ENCODE measurements at places on chromosomes 2 and 18.

DNA sequence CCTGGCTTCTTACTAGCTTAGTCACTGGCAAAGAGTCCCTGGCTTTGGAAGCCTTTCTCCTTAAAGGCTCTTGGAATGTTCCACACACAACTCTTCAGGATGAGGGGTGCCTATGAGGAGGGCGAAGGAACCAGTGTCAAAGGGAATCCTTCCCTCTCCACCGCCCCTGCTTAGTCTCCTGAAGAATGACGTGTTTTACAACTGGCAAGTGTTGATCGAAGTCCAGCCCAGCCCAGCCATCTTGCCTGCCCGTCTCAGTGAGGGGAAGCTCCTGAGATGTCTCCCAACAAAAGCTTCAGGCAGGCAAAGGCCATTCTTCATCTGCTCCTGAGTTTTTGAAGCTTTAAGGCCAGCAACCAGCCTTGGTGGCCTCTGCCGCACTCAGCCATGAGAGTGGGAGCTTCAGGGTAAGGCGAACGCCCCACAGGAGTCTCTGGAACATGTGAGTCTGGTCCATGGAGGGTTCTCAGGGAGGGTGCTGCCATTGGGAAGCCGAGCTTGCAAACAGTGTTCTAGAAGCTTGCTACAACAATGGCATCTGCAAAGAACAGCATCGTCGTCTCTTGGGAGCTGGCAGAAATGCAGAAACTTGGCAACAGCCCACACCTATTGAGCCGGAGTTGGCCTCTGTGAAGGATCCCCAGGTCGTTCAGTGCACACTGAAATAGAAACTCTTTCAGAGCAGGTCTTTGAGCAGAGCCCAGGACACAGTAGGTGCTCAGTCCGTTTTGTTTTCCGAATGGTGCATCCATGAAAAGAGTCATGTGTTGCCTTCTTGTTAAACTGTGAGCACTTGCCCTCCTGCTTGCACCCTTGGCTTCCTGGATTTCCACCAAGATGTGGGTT lies 220.7 kb downstream of the SEPTIN10 start:
- DNase-seq, result no peak

GRCh38 chr2:120763931-120764330 lies 28.3 kb downstream of the GLI2 start:
- DNase-seq, result no peak

GRCh38 chr18:10919851-10920250 lies 229.5 kb downstream of the PIEZO2 start:
- no peak for DNase-seq

- no peak for DNase-seq
Observed at GRCh38 chr2:65999103-65999502, 435.8 kb upstream of the MEIS1 start.

GRCh38 chr2:233058717-233059546 lies 1.2 kb upstream of the INPP5D start:
- no peak for DNase-seq

GRCh38 chr2:3283206-3283605 lies 94.4 kb downstream of the EIPR1 start:
- no peak for DNase-seq

DNA sequence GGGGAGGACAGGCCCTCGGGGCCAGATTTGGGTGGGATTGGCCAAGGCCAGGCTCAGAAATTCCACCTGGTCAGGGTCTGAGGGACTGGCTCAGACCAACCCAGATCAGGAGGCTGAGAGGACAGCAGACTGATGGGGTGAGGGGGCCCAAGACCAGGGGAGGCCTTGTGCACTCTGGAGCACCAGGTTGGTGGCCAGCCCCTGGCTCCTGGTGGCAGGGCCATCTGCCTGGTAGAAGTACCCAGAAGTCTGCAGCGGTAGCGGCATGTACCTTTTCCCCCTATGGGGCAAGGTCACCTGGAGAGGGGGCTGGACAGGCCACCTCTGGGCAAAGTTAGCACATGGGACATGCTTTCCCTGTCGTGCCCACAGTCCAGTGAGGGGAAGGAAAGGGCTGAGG lies 21.2 kb upstream of the ODC1 start:
- DNase-seq, result no peak

- DNase-seq, result no peak
Observed at GRCh38 chr18:63140038-63140450, 179.5 kb downstream of the BCL2 start.

DNA sequence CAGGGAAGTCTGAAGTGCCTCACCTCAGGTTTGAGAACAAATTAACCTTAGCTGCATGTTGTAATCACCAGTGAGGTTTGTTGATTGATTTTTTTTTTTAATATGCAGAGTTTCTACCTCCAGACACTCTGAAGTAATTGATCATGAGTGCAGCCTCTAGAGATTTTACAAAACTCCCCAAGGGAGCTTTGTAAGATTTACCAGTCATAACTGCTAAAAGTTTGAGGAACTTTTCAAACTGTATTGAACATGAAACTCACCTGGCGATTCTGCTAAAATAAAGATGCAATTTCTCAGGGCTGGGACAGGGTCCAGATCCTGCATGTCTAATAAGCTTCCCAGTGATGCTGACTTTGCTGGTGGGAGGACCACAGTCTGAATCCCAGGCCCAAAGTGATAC lies 339.6 kb upstream of the DCC start:
- no peak for DNase-seq

DNA sequence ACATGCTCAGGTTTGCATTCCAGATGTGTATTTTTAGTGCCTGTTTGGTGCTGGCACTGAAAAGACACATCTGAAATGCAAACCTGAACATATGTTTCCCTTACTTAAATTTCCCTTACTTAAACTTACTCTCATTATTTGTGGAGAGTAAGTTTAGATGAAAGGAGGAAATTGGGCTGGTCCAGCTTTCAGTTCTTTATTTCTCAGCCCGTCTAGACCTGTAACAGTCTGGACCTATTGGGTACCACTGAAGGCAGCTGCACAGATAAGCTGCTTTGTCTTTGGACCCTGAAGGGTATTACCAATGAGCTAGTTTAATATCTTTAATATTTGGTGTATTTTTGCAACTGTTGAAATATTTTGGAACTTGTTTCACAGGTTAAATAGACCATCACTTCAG lies 17.0 kb upstream of the DSG3 start:
- no peak for DNase-seq

DNA sequence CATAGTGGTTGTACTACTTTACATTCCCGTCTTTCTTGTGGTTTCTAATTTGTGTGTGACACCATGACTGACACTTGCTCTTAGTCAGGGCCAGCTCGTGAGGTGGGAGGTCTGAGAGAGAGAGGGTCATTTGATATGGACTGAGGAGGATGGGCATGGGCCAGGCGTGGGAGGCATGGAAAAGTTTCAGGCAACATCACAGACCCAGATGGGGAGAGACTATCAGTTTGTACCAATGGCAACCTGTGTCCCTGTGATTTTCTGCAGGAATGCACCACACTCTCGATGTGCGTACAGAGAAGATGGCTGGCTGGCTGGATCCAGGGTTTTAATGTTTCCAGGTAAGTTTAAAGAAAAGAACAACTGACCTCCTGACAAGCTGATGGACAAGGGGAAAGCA lies 273.6 kb downstream of the CYRIA start:
- DNase-seq, result no peak

DNA sequence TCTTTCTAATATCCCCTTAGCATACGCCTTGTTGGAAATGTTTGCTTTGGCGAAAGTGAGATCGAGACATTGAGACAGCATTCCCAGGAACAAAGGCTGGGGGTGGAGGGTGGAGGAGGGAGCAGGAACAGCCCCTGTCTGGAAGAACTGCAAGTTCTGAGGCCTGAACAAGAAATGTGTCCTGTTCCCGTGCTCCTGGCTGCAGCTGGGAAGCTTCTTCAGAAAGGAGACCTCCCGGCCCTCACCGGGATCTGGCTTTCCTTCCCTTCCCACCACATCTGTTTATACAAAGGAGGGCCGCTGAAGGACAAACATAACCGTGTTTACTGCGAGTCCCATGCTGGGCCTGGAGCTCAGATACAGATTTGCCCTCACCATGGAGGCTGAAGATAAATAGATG lies 35.9 kb downstream of the AFF3 start:
- no peak for DNase-seq

- DNase-seq, result no peak
Observed at GRCh38 chr2:103288696-103289095, 526.9 kb downstream of the TMEM182 start.

- DNase-seq, result no peak
Observed at GRCh38 chr2:123953846-123954245, 71.2 kb upstream of the CNTNAP5 start.

- no peak for DNase-seq
Observed at GRCh38 chr2:54308186-54308585, 52.2 kb upstream of the TSPYL6 start.

GRCh38 chr18:75003039-75003438 lies 205.9 kb downstream of the PTGR3 start:
- no peak for DNase-seq

GRCh38 chr2:234569776-234570430 lies 73.0 kb upstream of the ARL4C start:
- no peak for DNase-seq

GRCh38 chr2:180033993-180034894 lies 27.1 kb upstream of the CWC22 start:
- no peak for DNase-seq

DNA sequence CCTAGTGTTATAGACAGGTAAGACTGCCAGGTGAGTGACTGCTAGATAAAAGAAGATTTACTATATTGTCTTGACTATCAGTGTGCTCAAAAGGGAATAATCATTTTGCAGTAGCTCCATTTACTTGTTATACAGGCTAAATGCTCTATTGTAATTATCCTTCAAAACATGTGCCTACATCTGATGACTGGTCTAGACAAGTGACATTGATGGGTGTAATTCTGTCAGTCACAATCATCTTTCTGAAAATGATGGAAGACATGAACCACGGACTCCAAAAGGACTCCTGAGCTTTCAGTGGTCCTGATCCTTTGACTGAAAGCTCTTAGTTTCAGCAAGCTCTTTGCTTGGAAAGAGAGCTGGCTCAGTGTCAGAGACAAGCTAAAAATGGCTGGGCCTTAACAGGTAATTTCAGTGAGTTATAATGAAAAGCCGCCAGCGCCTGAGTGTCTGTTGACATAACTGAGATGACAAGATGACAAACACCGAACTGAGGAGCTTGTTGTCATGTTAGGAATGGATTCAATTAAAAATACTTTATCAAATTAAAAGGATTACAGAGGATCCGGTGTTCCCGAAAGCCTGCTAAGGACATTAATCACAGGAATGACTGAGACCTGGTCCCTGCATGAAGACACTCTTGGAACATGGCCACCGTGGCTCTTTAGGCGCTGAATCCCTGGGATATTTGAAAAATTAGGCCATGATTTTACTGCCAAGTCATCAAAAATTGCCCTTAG lies 141.7 kb downstream of the CMPK2 start:
- no peak for DNase-seq

GRCh38 chr2:171447675-171448074 lies 13.6 kb downstream of the DCAF17 start:
- no peak for DNase-seq

- DNase-seq, result no peak
Observed at GRCh38 chr2:136288249-136288648, 170.3 kb upstream of the CXCR4 start.

GRCh38 chr18:31438402-31438801 lies 9.1 kb upstream of the DSG3 start:
- no peak for DNase-seq
